ENCODE measurements at places on chromosomes 7 and 10.

GRCh38 chr7:138741453-138741735 is 40.2 kb upstream of the SVOPL start:
- no peak for DNase-seq

DNA sequence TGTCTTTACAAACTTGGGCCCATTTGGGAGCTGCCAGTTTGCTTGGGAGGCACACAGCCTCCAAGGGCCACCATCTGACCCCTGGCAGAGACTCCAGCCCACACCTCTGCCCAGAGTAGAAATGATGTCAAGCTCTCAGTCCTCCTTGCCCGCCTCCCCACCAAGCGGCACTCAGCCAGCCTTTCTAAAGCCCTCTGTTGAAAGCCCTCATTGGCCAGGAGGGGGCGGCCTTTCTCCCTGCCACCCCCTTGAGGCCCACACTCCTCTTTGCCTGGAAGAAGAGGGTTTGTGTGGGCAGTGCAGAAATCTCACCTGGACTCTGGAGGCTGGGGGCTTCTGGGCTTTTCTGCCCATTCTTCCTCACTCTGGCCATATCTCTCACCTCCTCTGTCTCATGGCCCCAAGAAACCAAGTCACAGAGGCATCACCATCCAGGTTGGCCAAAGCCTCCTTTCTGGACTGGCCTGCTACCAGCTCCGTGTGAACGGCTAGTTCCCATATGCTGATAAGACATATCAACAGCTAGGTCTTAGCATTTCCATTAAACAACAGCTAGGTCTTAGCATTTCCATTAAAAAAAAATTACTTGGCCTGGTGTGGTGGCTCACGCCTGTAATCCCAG is 36.1 kb downstream of the UBTD1 start:
- DNase-seq, result peak; percentile 60

DNA sequence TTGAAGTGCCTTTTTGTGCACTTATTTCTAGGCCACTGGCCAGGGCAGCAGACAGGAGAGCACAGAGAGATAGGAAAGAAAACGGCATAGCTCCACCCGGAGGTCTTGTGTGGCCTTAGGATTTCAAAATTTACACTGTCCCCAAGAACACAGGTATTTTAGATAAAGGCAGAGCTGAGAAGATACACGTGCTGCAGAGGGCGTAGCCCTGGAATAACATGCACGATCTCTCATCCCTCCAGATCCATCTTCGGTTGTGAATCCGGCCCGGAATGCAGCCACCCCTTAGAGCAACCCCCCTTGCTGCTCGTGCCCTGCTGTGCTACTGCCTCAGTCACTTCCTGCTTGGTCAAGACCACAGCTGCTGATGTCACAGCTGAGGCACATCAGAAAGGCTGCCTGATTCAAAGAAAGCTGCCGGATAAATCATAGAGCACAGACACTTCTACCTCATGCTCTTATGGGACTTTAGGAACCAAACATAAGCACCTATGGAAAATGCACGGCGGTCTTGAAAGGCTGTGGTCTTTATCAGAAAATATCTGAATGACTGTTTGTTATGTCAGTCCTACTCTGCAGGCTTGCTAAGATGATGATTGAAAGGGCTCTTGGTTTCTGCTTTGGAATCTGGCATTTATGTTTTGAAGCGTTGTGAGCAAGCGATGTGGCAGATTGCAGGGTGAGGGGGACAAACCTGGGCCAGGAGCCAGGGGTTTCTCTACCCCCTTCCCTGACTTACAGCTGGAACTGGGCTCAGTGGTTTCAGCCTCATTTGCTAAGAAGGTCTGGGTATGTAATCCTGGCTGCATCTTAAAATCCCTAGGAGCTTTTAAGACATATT is 152.0 kb downstream of the SVIL start:
- DNase-seq, result peak; percentile 18

GRCh38 chr7:129851809-129852208 is 101.0 kb downstream of the UBE2H start:
- DNase-seq, result no peak

DNA sequence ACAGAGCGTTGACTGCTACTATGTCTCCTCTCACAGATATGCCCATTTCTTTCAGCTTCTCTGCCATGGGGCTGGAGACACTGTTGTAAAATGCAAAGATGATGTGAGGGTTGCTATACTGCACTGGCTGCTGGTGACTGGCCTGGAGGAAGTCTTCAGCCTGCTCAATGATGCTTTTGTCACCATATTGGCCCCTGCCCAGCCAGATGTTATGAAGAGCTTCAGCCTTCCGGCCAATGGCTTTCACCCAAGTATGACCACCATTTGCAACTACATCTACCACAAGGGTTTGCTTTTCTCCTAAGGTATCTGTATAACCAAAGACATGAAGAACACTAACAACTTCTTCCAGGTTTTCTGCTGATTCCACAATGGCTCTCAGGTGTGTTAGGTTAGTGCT is 1.6 kb downstream of the C7orf25 start:
- DNase-seq, result no peak

GRCh38 chr7:139523199-139523941 is at the start of gene CLEC2L:
TSS of gene CLEC2L (plus strand) at chr7:139523685. CDS start at chr7:139523928, 243 bp downstream.
- DNase-seq, result no peak

GRCh38 chr7:149225106-149225505 is 14.3 kb upstream of the ZNF212 start:
- DNase-seq, result no peak

GRCh38 chr10:127996586-127996985 is 89.7 kb downstream of the PTPRE start:
- DNase-seq, result no peak

DNA sequence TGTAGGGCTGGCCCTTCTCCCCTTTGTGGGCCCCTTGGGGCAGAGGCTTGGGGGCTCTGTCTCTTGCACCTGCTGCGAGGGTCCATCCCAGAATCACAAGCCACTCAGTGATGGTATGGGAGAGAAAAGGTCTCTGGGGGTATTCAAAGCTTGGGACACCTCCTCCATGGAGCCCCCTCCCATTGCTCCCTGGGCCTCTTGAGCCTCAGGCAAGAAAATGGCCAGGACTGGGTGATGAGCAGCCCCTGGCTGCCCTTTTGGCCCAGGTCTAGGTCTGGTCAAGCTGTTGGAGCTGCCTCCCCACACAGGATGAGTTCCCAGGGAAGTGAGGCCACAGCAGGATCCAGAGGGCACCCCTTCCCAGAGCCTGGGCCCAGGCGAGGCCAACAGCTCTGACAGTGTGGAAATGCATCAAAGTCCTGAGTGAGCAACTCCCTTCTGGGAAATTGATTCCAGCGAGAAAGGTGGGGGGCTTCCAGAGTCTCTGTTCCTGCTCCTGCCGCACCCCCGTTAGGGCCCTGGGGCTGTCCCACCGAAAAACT is 3.4 kb upstream of the MYL7 start:
- DNase-seq, result no peak

- DNase-seq, result no peak
These were observed 25.0 kb upstream of the FZD1 start for GRCh38 chr7:91239171-91239604.

DNA sequence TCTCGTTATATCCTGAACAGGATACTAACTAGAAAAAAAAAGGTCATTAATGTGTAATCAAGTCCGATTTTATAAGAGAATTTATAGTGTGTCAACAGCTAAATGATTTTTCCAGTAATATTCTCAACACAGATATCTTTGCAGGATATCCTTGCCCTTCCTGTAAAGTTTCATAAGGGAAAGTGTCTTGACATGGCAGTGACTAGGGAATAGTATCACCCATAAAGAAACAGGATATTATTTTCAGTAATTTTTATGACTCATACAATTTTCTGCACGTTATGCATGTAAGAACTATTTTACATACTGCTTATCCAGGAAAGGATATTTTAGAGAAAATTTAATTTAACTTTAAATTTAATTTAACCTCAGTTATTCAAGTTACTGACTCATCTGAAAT is 19.5 kb upstream of the PNLIP start:
- DNase-seq, result no peak

DNA sequence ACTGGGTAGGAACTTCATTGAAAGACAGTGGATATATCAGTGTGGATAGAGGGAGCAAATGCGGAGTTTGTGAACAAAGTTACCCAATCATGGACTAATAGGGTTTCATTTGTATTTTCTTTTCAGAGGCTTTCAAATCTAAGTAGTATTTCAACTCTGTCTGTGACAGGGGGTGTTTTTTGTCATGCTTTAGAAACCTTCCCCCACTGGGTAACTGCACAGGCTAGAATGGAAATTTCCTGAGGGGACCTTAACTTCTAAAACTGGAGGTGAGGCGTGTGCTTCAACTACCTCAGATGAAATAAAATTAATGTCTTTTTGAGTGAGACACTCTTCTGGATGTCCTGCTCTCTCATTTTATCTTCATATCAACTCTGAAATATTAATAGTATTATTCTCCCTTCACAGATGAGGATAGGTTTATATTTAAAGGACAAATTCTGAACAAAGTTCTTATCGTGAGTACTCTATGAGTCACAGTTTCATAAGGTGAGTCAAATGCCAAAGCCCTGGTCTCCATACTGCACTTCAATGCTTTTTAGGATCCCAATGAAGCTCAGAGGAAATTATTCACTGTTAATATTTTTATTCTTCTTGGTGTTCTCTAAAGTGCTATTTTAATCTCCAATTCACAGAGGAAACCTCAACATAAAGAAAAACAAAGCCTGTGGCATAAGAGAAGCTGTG is 770.6 kb downstream of the CCSER2 start:
- no peak for DNase-seq

DNA sequence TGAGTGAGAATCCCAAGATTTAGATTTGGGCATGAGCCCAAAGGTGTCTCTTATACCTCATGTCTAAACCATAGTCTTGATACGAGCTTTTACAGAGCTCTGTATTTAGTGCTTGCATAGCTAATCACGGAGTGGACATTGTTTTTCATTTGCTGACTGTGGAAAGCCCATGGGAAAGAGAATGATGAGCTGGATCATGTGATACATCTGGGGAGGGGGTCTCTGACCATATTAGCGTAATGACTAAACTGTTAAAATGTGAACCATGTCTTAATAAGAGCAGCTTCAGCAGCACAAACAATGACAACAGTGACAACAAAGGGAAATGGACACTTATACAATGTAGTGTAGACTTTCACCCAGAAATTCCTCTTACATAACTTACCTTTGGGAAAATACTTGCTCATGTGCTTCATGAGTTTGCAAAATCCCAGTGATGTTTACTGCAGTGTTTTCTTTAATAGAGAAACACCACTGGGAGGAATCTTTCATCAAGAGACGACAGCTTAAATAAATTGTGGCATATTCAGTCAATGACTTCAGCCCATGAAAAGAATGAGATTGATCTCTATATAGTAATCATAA is 44.0 kb upstream of the ITGB1 start:
- no peak for DNase-seq

DNA sequence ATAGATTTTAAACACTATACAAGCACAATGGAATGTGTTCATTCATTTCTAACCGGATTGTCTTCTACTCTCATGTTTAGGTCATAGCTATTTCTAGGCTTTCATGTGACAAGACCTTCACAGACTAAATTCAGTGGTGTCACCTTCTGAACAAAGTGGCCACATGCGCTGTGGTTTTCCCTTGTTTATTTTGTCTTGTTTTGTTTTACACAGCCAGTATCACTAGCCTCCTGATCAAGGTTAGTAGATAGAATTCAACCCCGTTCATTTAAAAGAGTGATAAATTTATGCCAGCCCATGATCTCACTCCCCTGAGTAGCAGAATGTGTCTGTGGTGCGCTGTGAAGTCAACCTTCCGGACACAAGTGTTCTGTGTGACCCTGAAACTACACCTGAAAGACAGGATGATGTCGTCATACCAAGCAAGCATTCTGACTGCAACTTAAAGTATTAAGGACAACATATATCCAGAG is 209.1 kb downstream of the CREB5 start:
- no peak for DNase-seq

DNA sequence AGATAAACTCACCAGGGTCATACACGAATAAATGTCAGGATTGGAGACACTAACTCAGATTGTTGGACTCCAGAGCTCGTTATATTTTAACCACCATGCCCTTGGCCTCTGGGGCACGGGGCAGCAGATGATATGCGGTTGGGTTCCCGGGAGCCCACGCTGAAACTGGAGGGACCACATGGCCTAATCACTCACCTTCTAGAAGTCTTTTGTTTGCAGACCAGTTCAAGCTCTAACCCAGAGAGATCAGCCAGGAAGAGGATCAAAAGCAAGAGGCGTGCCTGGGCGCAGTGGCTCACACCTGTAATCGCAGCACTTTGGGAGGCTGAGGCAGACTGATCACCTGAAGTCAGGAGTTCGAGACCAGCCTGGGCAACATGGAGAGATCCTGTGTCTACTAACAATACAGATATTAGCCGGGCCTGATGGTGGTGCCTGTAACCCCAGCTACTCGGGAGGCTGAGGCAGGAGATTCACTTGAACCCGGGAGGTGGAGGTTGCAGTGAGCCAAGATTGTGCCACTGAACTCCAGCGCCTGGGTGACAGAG is 42.6 kb upstream of the ECHDC3 start:
- DNase-seq, result no peak

DNA sequence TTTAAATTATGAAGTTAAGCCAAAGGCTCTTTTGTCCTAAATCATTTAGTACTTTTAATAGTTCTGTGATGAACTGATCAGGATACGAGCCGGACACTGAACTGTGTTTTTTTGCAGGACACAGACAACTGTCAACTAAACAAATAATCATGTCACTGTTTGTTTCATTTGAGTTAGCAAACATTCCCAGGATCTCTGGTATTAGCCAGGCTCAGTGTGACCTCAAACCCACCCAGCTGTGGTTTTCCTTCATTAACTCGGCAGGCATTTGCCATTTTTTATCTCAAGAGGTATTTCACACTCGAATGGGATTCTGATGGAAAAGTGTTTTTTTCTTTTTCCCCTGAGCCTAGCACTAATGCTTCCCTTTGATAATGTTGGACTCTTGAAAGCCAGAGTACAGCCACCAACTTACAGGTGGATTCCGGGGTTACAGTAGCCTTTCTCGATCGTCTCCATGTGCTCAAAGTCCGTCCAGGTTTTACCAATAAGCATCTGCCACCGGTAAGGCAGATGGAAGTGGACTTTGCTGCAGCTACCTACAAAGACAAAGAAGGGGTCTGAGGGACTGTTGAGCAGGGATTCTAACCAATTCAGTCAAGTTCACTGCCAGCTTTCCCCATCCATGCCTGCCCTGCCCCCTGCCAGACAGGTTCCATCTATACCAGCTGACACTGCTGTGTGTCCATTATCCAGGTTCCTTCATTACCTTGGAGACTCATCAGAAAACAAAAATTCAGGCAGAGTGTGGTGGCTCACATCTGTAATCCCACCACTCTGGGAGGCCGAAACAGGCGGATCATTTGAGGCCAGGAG is 33.4 kb downstream of the ZC3HAV1 start:
- DNase-seq, result no peak

DNA sequence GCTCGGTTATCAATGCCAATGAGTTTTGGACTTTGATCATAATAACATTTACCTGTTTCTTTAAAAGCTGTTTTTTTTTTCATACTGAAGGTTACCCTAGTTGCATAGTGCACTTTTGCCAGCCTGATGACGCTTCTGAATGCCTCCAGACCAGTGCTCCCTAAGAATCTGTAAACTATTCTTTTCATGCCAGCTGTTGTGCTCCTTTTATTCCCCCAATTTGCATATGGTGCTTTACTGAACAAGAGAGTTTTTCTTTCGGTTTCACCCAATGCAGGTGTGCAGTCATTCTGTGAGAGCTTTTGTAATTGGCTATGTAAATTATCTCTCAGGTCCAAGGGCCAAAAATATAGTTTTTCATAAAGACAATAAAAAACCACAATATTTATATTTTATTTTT is 48.1 kb upstream of the GLCCI1 start:
- DNase-seq, result peak; percentile 56

Measured in activated CD4-positive, alpha-beta T cell treated with anti-CD3 and anti-CD28 coated beads, Interleukin-2, Interleukin-6, amounts not matched to agents 100 ng/mL and 50 ng/mL, durations not matched to agents 16 hours and 8 hours (primary cell).